ENCODE measurements at places on chromosomes 1 and 21. TPM values are rescaled to one million over a fixed set of nuclear protein-coding genes. Genes with fewer than 3 reads are reported as not detected.

Gene XCL2
- total RNA-seq: not detected

Gene LCE2A
- not detected for total RNA-seq

Gene TSSK3
- total RNA-seq: 3.6 TPM

Gene SERTAD4
- 0.31 TPM for total RNA-seq

Gene PHLDA3
- 12.3 TPM for total RNA-seq

Gene MAN1C1
- total RNA-seq: 1.5 TPM

Gene MMP23B
- total RNA-seq: 5.0 TPM

Gene NHLH1
- total RNA-seq: 0.18 TPM

Gene NECTIN4
- total RNA-seq: not detected

Gene IFI44L
- 0.10 TPM for total RNA-seq

Gene FCRL4
- total RNA-seq: not detected

Gene TMCC2
- 3.1 TPM for total RNA-seq

Gene FCRL2
- not detected for total RNA-seq

Gene SLAMF7
- 0.21 TPM for total RNA-seq

Gene PALMD
- 0.05 TPM for total RNA-seq

Gene LIN9
- total RNA-seq: 11.4 TPM

Gene ZBTB8OS
- total RNA-seq: 78.9 TPM

Gene FPGT
- 12.9 TPM for total RNA-seq

Gene IGSF3
- total RNA-seq: 9.3 TPM

Gene EFCAB14
- 86.8 TPM for total RNA-seq

Gene CD1E
- total RNA-seq: not detected

Gene RPTN
- total RNA-seq: not detected

- no peak for DNase-seq
These were observed 109.6 kb downstream of the KCNN3 start for GRCh38 chr1:154760469-154760933.

DNA sequence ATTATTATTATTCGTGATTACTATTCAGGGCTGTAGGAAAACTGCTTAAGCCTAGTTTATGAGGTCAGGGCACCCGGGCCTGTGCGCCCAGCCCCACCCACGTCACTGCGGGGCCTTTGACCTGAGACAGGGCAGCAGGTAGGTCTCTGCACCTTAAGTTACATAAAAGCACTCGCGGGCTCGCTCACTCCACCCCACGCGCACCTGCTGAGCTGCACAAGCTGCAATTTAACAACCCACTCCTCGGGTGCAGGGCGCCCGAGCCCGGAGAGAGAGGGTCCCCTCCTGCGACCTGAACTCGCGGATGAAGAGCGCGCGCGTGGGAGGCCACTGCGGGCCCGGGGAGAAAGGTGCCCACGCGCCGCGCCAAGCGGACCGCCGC lies 477 bp downstream of the ICMT start:
- DNase-seq: no peak

DNA sequence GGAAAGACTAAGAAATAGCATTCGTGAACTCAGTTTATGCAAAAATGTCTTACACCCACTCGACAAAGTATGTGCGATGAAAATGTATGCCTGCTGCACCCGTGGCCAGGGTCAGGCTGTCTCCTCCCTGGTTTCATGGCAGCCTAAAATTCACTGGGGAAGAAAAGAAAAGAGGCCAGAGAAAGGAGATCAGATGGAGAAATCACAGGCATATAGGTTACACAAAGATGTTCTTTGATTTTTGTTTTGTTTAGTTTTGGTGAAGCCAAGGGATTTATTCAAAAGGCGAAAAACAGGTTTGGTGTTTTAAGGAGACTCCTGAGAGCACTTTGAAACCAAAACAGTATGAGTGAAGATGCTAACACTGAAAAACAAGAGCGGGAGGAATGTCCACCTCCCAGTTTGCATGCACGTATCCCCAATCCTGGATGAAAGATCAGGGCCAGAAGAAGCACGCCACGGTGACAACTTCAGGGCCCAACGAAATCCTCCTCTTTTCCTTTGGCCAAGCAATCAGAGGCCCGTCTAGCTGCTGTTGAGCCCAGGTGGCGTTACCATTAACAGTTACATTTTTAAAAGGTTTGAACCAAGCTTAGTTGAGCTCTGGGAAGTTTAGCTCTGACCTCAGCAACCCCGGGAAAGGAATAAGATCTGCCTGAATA lies 992 bp upstream of the SSX2IP start:
- no peak for DNase-seq

DNA sequence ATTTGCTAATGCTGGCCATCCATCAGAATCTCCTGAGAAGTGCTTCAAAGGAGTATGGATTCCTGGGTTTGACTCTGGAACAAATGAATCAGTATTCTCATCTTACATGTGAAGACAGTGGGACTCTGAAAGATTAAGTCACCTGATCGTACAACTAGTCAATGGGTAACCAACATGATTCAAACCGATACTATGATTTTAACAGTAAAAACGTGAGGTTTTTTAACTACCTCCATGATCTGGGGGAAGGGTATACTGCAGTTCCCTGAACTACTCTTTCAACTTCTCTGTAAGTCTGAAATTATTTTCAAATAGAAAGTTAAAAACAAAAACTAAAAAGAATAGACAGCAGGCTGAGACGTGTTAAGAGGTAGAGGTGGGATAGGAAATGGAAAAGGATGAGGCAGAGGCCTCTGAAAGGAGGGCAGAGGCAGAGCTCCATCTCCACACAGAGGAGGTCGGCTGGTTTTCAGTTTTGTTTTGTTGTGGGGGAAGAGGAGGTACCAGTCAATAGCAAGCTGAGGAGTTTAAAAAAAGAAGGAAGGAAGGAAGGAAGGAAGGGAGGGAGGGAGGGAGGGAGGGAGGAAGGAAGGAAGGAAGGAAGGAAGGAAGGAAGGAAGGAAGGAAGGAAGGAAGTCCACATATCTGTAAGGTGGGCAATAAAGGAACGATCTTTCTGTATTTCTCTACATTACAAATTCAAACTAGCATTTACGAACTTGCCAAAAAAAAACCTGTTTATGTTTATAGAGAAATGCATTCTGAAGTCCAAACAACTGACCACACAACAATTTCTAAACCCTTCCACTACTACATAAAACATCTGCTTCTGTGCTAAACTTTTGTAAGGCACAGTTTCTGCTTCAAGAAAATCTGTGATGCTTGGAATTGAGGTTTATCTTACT lies 213.1 kb downstream of the RERE start:
- DNase-seq: no peak

DNA sequence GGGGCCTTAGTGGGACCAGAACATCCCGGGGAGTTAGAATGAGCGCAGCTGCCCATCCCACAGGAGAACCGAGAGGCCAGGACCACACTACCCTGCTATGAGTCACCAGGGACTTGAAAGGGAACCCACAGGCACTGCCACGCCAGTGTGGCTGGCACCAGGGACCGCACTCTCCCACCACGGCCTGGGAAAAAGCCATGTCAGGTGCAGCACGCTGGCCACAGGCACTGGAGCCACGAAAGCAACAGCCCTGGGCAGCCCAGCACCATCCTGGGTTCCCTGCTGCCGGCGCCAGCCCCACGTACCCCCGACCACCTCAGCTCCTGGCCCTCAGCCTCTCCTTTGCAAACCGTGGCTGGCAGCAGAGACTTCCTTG lies 14.1 kb upstream of the TMEM240 start:
- DNase-seq: no peak

DNA sequence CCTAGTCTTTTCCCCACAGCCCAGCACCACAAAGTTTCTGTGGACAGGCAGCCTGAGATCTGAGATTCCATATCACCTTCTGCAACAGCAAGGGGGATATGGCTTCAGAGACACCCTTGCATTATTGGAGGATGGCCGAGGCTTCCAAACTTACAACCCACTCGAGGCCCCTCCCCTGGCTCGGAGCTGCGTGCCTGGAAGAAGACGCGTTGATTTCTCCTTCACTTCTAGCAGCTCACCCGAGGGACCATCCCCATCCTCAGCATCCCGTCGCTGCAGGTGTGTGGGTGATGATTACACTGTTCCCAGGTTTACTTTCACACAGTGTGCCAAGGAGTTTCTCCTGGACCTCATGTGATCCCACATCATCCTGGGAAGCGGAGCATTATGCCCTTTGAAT lies 277.9 kb downstream of the MATN1 start:
- DNase-seq: no peak

- no peak for DNase-seq
These were observed 35.2 kb upstream of the B3GALT2 start for GRCh38 chr1:193221651-193222050.

GRCh38 chr1:41468122-41468762 lies 16.2 kb downstream of the EDN2 start:
- DNase-seq: no peak

- no peak for DNase-seq
These were observed 130.8 kb downstream of the PRDM2 start for GRCh38 chr1:13830616-13831280.

GRCh38 chr1:191696354-191696753 lies 461.9 kb upstream of the RGS18 start:
- DNase-seq: no peak

- no peak for DNase-seq
These were observed 540.9 kb downstream of the LMO4 start for GRCh38 chr1:87869567-87869966.

DNA sequence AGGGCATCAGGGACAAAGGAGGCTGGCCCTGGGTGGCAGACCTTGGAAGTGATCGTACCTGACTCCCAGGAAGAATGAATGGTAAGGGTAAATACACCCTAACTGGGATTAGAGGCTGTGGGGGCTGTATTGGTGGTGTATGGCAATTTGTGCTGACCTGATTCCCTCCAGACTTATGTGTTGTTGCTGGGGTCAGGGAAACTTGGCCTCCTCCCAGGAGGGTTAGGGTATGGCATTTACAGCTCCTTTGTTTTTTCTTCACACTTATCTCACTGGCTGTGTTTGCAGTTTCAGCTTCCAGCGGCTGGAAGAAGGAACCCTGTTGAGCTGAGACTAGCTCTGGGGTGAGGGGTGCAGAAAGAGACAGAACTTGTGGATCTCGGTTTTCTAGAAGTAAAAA lies 8.2 kb downstream of the VANGL1 start:
- DNase-seq: no peak

- no peak for DNase-seq
These were observed 49.2 kb upstream of the SARS1 start for GRCh38 chr1:109164538-109164937.

- DNase-seq: no peak
These were observed 288.0 kb downstream of the HMCN1 start for GRCh38 chr1:186022184-186022583.

GRCh38 chr1:20640183-20640597 lies 6.9 kb downstream of the PINK1 start:
- DNase-seq: peak; percentile 38

- DNase-seq: no peak
These were observed 73.2 kb upstream of the ABCG1 start for GRCh38 chr21:42145569-42146272.

DNA sequence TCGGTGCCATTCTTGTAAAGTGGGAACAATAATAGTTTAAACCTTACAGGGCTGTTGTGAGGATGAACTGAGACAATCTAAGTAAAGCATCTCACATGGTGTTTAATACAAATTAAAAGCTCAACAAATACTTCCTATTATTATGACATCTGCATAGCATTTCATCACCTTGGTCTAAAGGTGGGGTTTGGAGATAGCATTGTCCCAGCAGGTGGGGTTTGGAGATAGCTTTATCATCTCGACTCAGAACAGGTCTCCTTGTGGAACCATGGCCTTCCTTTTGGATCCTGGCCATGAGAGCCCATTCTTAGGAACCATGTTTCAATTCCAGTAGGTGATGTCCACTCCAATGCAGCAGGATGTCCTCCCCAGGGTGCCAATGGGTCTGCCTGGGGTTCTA lies 20.6 kb upstream of the C8B start:
- no peak for DNase-seq

- DNase-seq: no peak
These were observed 30.6 kb downstream of the RABIF start for GRCh38 chr1:202858331-202858730.

DNA sequence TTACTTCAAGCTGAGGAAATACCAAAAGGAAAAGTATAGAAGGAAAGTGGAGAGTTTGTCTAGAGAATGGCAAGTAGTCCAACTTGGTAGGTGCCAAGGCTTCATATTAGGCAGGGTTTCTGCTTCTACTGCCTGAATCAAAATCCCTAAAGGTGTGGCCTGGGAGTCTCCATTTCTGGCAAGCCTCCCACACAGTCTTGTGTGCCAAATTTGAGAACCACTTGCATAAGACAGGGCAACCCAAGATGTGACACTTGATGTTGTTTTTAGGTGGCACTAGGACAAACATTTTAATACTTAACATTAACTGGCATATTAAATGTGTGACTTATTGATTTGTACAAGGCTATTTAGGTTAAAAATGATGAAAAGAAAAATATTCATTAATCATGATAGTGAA lies 60.1 kb downstream of the ATG4C start:
- DNase-seq: no peak

DNA sequence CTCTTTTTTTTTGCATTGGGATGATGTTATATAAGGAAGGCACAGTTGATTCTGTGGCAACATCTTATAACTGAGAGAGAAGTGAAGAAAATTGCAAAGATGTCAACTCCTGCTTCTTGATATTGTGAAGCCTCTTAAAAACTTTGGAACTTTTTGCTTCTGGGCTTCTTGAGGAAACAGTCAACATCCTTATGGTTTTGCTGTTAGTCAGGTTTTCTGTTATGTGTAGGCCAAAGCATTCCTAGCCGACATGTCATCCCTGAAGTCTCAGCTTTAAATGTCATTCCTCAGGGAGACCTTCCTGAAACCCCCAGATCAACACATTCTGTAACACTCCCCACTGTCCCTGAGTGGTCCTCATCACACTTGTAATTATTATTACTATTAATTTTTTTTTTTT lies 12.6 kb downstream of the FALEC start:
- no peak for DNase-seq

- DNase-seq: no peak
These were observed 10.3 kb downstream of the RNU1-2 start for GRCh38 chr1:16905868-16906702.

DNA sequence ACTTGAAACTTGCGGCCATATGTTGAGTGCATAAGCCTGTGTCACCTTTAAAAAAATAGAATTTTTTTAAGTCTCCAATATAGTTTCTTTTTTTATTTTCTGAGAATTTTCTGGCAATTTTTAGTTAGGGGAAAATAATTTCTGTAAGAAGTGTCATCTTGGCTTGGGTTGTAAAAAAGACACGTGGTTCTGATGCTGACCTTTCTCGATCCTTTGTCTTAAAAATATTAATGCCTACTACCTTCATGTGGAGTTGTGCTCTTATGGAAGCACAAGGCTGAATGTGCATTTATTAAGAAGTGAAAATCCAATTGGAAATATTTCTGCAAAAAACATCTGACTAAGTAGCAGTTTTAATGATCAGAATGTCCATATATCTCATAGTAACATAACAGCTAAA lies 3.5 kb downstream of the ELAVL4 start:
- DNase-seq: no peak
